ENCODE measurements at places on chromosomes 4 and X.

DNA sequence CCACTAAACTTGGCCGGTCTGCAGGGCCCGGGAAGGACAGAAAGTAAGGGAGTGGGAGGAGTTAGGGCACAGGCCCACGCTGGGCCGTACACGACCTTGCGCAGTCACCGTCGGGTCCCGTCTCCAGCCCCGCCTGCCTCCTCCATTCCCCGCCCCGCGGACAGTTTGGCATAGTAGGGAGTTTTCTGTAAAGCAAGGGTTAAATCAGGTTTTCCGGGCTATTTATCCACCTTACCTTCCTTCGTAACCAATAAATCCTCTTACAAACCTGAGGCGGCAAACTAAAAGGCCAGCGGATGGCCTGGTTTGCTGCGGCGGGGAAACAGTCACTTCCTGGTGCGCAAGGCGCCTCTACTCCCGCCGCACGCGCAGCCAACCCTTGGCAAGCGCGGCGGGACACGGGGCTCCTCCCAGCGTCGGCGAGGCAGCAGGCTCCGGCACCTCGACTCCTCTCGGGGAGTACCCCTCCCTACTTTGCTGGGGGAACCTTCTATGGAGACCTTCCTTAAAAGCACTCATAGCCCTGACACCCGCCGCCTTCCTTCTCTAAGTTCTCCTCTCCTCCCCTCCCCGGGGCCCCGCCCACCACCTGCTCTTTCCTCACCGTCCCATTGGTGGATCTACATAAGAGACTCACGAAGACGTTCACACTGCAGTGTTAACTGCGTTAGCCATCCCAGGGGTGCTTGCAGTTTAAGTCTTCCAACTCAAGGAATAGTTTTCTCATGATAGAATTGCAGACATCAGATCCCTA, at the start of gene TRMT2B:
Gene TRMT2B, minus strand, starts transcription at position 563 of the 754 bp plus-strand sequence. CDS start 9,822 bp downstream, outside the sequence.
- DNase-seq, result peak; percentile 42

- no peak for DNase-seq
Measured at GRCh38 chrX:4710618-4711433, 997.4 kb upstream of the PRKX start.

DNA sequence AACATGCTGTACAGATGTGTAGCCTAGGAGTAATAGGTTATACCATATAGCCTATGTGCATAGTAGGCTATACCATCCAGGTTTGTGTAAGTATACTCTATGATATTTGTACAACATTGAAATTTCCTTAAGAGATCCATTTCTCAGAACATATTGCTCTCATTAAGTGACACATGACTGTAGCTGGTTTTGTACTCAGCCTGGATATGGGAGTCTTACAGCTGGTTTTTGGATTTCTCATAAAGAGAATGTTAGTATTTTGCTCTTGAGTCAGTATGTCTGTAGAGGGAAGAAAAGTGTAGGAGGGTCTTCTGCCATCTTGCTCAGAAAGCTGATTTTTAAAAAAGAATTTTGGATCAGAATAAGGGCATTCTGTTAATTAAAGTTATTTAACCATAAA, 85.3 kb downstream of the SMARCA5 start:
- no peak for DNase-seq

- DNase-seq, result no peak
Measured at GRCh38 chr4:188437535-188437934, 298.3 kb downstream of the TRIML1 start.

DNA sequence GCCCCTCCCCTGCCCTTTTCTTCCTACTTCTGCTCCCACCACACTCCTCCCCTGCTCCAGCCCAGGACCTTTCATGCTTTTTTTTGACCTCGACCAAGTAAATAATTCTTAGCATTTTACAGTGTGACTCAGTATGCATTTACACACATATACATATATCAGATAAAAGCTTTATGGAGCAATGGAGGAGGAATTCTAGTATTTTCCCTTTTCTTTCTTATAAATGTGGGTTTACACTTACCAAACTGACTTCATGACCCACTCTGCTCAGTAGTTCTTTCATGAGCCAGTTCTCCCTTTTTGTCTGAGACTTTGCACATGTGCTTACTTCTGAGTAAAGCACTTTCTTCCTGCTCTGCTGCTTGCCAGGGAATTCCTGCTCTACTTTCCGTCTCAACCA, 111.8 kb upstream of the H2AZ1 start:
- no peak for DNase-seq

- DNase-seq, result no peak
Measured at GRCh38 chr4:13088726-13089658, 395.1 kb downstream of the RAB28 start.

DNA sequence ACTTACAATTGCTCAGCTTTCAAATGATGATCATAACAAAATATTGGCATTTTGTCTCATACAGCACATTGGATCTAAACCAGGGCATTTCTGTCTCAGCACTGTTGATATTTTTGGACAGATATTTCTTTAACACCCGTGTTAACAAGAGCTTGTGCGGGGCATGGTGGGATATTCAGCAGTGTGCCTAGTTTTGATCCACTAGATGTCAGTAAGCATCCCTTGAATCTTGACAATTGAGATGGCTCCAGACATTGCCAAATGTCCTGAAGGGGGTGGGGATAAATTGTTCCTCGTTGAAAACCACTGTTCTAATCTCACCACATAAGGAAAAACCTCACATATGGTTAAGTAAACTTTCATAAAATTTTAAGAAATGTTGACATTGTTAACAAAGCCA, 806.3 kb downstream of the STIM2 start:
- DNase-seq, result no peak

- DNase-seq, result no peak
Measured at GRCh38 chr4:109662771-109663170, 40.5 kb downstream of the CASP6 start.

- peak; percentile 4 for DNase-seq
Measured at GRCh38 chr4:26321373-26322221, 783 bp downstream of the RBPJ start.

Measured in stimulated activated CD8-positive, alpha-beta memory T cell treated with anti-CD3 and anti-CD28 coated beads, Interleukin-4, amount 100 ng/mL, for 1 hour (primary cell).